ENCODE measurements at places on chromosomes 2 and 18. TPM values are rescaled to one million over a fixed set of nuclear protein-coding genes. Genes with fewer than 3 reads are reported as not detected.

Gene CCT7
- 140 TPM for total RNA-seq

Gene SERPINB3
- total RNA-seq: not detected

Gene ADCYAP1
- total RNA-seq: 0.75 TPM

Gene GRHL1
- 2.3 TPM for total RNA-seq

Gene TUBB8B
- total RNA-seq: not detected

Gene CNTNAP5
- total RNA-seq: 0.08 TPM

Gene C2orf15
- total RNA-seq: 3.3 TPM

Gene FABP1
- 2,293 TPM for total RNA-seq

DNA sequence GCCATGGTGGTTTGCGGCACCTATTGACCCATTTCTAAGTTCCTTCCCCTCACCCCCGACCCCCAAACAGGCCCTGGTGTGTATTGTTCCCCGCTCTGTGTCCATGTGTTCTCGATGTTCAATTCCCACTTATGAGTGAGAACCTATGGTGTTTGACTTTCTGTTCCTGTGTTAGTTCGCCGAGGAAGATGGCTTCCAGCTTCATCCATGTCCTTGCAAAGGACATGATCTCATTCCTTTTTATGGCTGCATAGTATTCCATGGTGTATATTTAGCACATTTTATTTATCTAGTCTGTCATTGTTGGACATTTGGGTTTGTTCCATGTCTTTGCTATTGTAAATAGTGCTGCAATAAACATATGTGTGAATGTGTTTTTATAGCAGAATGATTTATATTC lies 183.6 kb downstream of the GBX2 start:
- no peak for DNase-seq

DNA sequence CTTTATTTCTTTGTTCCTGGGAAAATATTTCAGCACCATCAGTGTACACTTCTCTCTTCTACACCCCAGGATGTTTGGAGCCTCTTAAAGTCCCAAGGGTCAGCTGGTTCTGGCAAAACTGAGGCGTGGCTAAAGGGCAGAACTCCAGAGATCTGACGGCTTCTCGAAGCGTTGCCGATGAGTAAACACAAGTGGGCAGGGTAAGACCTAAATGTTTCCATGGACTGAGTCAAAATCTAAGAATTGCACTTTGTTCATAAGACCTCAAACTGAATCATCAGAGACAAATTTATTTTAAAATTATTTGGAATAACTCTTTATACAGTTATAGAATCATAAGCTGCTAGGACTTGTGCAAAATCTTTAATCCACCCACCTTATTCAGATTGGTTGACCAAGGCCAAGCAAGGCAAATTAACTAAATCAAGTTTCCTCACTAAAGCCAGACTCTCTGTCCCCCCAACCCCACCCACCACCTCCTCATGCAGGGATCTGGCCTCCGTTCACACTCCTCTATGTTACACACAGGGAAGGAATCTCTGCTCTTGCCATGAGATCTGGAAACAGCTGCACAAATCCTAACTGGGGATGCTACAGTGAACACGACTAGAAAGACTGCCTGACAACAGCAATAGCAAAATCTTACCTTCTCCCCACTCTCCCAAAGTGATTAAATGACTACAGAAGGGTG lies 342.6 kb upstream of the KLHL29 start:
- DNase-seq: no peak

DNA sequence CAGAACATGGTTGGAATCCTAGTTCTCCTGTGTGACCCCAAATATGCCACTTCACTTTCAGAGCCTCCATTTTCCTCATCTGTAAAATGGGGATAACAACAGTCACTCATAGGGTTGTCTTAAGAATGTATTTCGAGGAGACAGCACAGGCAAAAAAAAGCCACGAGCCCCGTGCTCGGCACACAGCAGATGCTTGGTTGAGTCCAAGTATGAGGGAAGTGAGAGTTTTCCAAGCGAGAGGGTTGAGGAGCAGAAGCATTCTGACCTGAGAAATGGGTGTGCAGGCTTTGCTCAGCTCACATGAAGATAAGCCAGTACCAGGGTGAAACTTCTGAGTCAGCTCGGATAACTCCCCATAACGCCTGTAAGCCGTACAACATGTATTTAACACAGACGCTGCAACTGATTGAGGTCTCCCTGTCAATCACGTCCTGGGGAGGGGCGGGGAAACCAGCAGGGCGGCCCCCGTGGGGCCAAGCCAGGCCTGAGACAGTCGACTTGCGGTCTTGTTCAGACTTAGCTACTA lies 23.0 kb upstream of the ODC1 start:
- no peak for DNase-seq

GRCh38 chr2:119323459-119323858 lies 43.2 kb downstream of the C2orf76 start:
- no peak for DNase-seq

DNA sequence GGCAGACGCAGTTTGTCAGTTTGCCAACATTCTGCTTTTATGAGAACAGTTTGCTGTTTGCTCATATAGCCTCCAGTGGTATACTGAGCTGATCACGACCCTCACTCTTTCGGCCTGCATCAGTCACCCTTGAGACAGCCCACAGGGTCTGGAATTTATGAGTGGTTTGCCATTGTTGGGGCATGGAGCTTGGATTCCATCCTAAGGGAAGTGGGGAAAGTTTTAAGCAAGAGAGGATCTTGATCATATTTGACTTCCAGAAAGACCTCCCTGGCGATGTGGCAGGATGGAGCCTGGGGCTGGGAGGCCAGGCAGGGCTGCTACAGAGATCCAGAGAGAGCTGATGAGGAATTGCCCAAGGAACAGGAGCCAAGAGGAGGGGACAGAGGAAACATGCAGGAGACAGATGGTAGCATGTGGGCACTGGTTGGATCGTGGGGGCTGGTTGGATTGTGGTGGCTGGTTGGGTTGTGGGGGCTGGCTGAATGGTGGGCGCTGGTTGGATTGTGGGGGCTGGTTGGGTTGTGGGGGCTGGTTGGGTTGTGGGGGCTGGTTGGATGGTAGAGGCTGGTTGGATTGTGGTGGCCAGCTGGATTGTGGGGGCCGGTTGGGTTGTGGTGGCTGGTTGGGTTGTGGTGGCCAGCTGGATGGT lies 27.3 kb upstream of the GPR17 start:
- no peak for DNase-seq

DNA sequence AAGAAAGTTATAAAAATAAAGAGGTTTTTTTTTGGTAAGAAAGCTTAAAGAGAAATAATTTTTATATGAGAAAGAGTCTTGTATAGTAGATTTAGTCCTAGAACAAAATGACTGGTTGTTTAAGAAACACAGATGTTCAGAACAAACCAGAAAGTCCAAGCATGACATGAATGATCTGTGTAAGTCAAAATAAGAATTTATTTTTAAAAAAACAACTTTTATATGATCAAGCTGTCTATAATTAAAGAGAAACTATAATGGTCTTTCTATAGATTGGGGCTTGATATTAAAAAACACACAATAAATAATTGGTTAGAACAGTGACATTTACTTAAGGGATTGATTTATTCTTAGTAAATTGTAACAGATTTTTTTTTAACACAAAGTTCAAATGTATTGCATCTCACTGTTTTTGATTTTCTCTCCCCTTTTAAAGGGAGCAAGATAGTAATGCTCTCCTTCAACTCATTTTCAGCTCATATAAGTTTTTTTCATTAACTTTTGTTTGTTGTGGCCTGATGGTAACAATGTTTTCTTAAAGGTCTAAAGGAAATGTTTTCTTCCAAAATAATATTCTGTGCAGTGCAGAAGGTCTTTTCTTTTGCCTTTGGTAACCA lies 1256.8 kb downstream of the LRP1B start:
- DNase-seq: no peak

DNA sequence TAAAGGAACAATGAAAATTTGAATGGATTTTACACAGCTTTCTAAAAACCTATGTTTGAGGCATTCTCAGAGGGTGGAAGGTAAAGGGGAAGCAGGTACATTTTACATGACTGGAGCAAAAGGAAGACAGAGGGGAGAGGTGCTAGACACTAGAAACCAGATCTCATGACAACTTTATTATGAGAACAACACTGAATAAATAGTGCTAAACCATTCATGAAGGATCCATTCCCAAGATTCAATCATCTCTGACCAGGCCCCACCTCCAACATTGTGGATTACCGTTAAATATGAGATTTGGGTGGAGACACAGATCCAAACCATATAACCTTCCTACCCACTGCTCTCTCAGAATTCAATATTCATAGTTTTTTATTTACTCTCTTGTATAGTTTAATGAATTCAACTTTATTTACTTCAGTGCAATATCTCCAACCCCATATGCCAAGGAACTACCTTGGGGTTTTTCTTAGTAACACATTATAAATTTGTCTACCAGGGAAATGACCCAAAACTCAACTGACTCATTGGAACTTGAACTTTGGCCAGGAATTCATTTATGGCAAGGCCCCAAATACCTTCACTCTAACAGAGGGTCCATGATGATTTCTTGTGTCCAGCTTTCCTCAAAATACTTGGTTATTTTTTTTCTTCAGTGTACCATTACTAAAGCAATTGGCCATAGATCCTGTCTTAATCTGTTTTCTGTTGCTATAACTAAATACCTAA lies 317.8 kb downstream of the GULP1 start:
- DNase-seq: no peak

GRCh38 chr2:25894135-25894830 lies 16.0 kb upstream of the ASXL2 start:
- DNase-seq: peak; percentile 49

DNA sequence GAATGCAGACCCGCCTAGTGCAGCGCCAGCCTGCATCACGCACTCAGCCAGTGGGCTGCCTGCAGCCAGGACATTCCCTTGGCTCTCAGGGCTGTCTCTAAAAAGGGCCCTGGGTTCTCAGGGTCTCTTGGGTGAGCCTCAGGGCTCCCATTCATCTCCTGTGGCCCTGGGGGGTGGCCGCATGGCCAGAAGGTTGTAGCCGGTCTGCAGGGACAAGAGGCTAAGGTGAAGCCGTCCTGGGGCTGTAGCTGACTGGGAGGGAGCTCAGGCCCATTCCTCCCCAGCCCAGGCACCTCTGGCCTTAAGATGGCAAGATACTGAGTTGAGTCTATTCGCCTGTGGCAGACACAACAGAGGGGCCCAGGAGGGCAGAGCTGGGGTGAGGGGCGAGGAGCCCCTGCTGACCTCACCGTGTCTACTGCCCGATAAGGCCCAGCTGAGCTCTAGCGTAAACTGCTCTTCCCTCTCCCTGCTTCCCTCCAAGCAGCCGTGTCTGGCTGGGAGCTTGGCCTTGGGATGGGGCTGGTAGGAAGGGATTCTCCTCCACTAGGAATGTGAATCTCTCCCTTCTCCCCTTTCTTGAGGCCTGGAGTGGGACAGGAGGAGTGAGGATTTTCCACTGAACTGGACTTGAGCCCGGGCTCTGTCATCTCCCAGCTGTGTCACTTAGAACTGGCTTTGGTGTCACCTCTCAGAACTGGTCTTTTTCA lies 37.9 kb downstream of the INHBB start:
- DNase-seq: no peak

DNA sequence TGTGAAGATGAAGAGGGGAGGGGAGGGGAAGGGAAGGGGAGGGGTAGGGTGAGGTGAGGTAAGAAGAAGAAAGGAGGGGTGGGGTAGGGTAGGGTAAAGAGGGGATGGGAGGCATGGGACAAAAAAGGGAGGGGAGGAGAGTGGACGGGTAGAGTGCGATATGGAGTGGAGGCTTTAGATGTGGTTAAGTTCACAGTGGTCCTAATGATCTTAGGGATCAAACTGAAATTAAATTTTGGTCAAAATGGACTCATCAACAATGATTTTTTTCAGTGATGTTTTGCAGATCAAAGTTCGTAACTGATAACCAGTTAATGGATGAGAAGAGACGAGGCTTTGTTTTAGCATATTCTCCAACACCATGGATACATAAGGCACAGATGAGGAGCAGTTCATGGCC lies 513.9 kb upstream of the ACVR2A start:
- DNase-seq: no peak

- peak; percentile 16 for DNase-seq
Observed at GRCh38 chr2:239778861-239779558, 246.1 kb downstream of the NDUFA10 start.

- no peak for DNase-seq
Observed at GRCh38 chr2:119419803-119420508, 11.7 kb upstream of the TMEM37 start.

DNA sequence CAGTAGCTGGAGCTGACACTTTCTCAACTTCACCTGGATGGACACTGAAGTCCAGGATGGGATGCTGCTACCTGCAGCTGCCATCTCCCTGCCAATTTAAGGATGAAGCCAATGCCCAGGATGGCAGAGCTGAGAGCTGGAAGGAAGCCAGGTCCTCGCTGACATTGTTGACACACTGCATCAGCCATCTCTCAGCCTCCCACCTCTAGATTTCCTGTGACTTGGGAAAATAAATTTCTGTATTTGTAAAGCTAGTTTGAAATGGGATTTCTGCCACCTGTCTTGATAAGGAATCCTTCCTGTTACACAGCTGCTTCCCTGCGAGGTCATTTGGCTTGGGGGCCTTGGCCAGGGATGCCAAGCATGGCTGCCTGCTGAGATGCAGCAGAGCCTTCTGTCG lies 43.5 kb downstream of the KCTD1 start:
- no peak for DNase-seq

DNA sequence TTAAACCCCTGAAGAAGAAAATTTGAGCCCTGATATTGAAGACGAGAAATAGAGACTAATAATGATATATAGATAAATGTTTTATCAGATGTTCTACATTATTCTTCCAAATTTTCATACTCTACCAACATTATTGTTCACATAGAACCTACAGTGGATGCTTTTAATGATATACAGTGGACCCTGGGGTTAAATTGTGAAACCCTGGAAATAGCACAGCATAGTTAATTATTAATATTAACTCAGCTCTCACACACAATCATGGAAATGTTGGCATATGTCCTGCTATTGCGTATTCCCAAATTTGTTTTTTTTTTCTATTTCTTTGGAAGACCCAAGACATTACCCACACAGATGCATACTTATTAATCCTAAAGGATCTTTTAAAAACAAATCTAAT lies 579.9 kb downstream of the CCDC85A start:
- no peak for DNase-seq

- DNase-seq: no peak
Observed at GRCh38 chr18:56952026-56952425, 194.9 kb upstream of the BOD1L2 start.

DNA sequence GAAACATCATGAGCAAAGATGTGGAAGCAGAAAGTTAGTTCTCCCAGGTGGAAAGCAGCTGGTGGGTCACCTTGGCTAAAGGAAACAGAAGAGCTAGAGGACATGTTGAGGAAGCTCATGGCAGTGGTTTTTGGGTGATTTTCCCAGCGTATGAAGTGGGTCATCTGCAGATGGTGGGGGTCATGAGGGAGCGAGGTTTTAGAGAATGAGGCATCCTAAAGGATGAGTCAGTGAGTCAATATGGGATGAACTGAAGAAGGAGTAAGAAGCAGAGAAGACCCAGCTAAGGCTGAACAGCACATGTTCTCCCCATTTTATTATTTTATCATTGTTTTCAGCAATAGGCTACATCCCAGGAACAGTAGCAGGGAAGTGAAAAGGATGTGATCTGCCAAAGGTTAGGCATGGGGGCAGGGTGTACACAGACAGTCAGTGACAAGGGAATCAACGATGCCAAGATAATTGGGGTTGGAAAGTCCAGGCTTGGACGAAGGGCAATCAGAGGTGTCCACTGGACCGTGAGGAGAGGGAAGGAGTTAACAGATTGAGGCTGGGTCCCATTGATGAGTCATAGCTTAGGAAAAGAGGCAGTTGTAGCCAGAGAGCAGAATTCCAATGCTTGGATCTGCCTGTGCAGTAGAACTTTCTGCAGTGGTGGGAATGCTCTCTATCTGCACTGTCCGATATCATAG lies 289.3 kb upstream of the RAB12 start:
- DNase-seq: no peak

Measured in left colon (tissue), 2 donors.